ENCODE measurements at places on chromosomes 2 and 18. TPM values are rescaled to one million over a fixed set of nuclear protein-coding genes. Genes with fewer than 3 reads are reported as not detected.

The THAP4 gene
- total RNA-seq = 56.2 TPM

The LGALSL gene
- 74.2 TPM for total RNA-seq

The DSEL gene
- 3.6 TPM for total RNA-seq

The NEURL3 gene
- total RNA-seq = 0.52 TPM

The RTP5 gene
- total RNA-seq = not detected

The ASIC4 gene
- not detected for total RNA-seq

The C1QL2 gene
- 0.76 TPM for total RNA-seq

The ANKRD62 gene
- total RNA-seq = 0.16 TPM

The ATP6V1C2 gene
- total RNA-seq = 816 TPM

The C2orf66 gene
- not detected for total RNA-seq

The SRD5A2 gene
- total RNA-seq = not detected

The AGXT gene
- total RNA-seq = not detected

The SCYGR3 gene
- not detected for total RNA-seq

The KATNAL2 gene
- total RNA-seq = 10.1 TPM

The ARHGAP28 gene
- 11.1 TPM for total RNA-seq

The FAP gene
- 4.5 TPM for total RNA-seq

The ASPRV1 gene
- total RNA-seq = 45.3 TPM

The ADD2 gene
- total RNA-seq = 1.4 TPM

Data from suprapubic skin (tissue), 4 donors.